ENCODE measurements at places on chromosomes 1 and 21.

- DNase-seq: no peak
Measured at GRCh38 chr1:243924188-243924587, 74.1 kb upstream of the AKT3 start.

DNA sequence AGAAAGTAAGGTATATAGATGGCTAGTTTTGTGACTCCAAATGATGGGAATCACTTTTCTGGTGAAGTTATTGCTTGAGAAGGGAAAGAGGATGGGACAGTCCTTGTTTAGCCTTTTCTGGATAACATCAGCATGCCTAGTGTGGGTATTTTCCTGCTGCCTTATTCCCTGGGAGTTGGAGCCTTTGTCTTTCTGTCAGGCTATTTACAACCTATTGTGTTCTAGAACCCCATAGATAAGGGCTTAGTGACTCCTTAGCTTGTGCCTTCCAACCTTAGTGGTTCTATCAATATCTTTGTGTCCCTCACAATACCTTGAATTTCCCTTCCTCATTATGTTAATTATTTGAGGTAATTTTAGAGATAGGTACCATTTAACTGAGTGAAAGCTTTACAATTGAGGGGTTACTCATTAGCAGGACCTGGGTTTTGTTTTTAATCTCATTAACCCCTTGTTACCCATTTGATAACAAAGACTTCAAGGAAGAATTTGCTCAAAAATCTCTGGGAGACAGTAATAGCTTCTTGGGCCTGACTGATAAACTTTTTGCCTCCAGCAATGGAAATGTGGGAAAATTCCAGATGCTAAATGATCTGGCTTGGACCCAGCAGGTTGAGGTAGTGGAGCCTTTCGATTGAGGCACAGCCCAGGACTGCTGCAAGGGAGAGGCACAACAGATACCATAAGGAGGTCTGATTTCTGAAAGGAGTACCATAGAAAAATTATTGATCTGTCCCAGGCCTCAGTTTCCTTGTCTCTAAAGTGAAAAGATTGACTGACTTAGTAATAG is 49.0 kb downstream of the CACHD1 start:
- DNase-seq: no peak

GRCh38 chr21:33847588-33848248 is 67.9 kb downstream of the ATP5PO start:
- no peak for DNase-seq

DNA sequence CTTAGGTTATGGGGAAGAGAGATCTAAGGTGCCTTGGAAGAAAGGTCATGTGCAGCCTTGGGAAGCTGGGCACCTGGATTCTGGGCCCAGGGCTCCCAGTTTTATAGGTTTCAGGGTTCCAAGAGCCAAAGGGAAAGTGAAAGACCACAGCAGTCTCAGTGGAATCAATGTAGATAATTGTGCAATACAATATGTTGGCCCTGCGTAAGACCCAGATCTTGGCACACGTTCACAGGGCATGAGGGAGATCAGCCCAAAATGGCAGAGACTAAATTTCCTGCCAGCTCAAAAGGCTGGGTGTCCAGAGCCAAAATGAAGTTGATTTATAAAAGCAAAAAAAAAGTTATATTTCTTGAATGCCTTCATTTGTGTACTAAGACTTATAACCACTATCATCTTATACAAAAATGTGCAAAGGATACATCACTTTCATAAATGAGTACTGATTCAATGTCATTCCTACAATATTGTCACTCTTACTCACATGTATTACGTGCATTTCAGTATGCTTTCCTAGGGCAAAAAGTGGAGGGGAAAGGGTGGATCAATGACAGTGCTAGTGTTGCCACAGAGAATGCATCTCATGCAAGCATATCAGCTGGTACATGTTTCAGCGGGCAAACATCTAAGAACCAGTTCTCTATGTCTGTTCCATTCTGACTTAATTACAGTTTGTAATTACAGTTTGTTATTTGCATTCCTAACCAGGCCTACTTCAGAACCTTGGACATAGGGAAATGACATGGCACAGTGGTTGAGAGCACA is 22.5 kb upstream of the NPL start:
- DNase-seq: no peak

GRCh38 chr1:155471891-155472290 is 90.7 kb downstream of the ASH1L start:
- no peak for DNase-seq

Measured in RKO (cell line).